Activated B cell treated with CpG ODN at 0.5 μM for 24 hours (primary cell): ENCODE measurements at places on chromosomes 1 and 21.

DNA sequence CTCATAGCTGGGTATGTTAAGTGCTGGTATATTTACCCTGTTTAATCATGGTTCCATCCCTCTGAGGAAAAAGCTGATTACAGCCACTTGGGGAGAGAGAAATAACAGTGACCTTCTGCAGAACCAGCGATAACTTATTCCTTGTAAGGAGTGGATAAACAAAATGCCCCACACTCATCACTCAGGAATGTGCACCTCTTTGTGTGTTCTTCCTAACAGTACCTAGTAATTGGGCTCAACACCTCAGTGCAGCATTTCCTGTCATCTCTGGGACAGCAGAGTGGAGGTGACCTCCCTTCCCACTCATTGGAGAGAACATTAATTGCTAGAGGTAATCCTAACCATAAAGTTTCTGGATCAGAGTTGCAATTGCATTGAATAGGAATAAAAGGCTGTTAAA lies 112.5 kb upstream of the F3 start:
- H3K4me3 ChIP-seq, result no peak overlapping the region
- H3K36me3 ChIP-seq, result no peaks in the 10 kb centered on the region
- no peak overlapping the region for H3K27ac ChIP-seq
- peaks cover 2% of the 10 kb centered on the region for H3K27me3 ChIP-seq

- peak; percentile 6 for DNase-seq
- no peak overlapping the region for H3K4me3 ChIP-seq
- H3K27me3 ChIP-seq, result no peaks in the 10 kb centered on the region
- H3K4me1 ChIP-seq, result no peaks in the 10 kb centered on the region
Observed at GRCh38 chr1:2980073-2980791, 41.0 kb upstream of the ACTRT2 start.

DNA sequence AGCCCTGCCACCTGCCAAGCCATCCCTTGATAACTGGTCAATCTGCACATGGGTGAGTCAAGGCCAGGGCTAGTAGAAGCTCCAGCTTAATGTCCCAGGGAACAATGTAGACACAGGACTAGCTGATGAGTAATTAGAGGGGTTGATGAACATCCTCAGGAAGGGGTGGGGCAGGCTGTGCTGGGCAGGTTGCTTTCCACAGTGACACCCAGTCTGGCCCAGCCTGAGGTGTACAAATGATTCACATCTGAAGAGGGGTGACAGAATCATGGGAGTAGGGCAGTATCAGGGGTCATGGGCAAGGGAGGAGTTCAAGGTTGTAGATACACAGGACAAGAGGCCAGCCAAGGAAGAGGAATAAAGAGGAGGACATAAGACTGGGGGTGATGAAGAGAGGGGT lies 4.3 kb downstream of the LPAR3 start:
- peaks cover 17% of the 10 kb centered on the region for H3K27me3 ChIP-seq
- no peak overlapping the region for H3K27ac ChIP-seq
- no peak for DNase-seq
- no peaks in the 10 kb centered on the region for H3K36me3 ChIP-seq
- peaks cover 6% of the 10 kb centered on the region for H3K4me1 ChIP-seq
- H3K4me3 ChIP-seq, result no peak overlapping the region

GRCh38 chr1:247386687-247387086 lies 29.3 kb upstream of the NLRP3 start:
- no peak overlapping the region for H3K27ac ChIP-seq
- no peak overlapping the region for H3K4me3 ChIP-seq
- H3K27me3 ChIP-seq, result peaks cover 7% of the 10 kb centered on the region
- DNase-seq, result no peak
- peaks cover 22% of the 10 kb centered on the region for H3K4me1 ChIP-seq
- no peaks in the 10 kb centered on the region for H3K36me3 ChIP-seq

DNA sequence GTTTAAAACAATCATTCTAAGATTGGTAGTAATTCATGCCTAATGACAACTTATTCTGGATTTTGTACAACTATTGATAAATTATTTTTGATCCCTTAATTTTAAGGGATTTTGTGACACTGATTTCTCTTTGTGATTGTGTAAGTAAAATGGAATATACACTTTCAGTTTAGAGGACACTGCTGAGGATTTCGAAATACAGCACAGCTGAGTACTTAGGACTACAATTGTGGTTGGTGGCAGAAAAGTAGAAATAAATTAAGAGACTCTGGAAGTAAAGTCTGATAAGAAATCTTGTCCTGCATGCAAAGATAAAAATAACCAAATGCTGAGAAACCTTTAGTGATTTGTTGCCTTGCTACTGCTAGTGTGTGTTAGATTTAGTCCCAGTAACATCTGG lies 40.0 kb downstream of the TYW3 start:
- H3K36me3 ChIP-seq, result no peaks in the 10 kb centered on the region
- no peak overlapping the region for H3K4me3 ChIP-seq
- H3K27ac ChIP-seq, result no peak overlapping the region
- H3K4me1 ChIP-seq, result no peaks in the 10 kb centered on the region
- H3K27me3 ChIP-seq, result no peaks in the 10 kb centered on the region

DNA sequence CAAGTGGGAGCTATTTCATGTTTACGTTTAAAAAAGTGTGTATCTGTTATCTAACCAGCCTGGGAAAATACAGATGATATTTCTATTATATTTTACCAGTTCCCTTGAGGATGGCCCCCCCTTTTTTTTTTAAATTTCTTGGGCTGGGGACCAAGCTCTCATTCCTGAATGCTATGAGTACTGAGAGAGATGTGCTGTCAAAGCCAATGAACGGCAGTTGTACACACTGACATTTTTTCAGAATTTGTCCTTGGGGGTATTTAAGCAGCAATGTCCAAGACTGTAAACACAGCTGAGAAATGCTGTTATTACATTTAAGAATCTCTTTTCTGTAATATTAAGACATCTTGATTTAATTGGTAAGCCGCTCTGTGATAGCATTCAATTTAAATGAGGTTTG lies 177.9 kb downstream of the ST6GALNAC3 start:
- no peaks in the 10 kb centered on the region for H3K27me3 ChIP-seq
- no peaks in the 10 kb centered on the region for H3K36me3 ChIP-seq
- H3K27ac ChIP-seq, result no peak overlapping the region
- peaks cover 5% of the 10 kb centered on the region for H3K4me1 ChIP-seq
- DNase-seq, result no peak

GRCh38 chr1:241666419-241666818 lies 14.3 kb downstream of the WDR64 start:
- no peaks in the 10 kb centered on the region for H3K36me3 ChIP-seq
- H3K4me1 ChIP-seq, result no peaks in the 10 kb centered on the region
- H3K27me3 ChIP-seq, result peaks cover 8% of the 10 kb centered on the region
- no peak overlapping the region for H3K27ac ChIP-seq
- DNase-seq, result no peak

DNA sequence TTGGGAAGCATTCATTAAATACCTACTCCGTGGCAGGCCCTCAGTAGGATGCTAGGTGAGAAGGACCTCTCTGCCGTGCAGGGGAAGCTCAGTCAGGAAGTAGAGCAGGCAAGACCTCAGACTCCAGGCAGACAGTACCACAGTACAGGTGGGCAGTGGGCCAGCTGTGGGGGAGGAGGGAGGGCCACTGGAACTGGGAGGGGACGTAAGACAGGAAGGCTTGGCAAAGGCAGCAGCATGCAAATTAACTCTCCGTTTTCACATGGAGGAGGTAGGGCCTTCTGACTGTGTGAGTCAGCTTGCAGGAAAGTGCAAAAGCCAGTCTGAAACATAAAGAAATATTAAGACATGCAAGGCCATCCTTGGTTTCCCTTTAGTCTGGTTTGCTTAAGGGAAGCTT lies 157.7 kb downstream of the TRIM33 start:
- H3K27ac ChIP-seq, result no peak overlapping the region
- H3K4me3 ChIP-seq, result no peak overlapping the region
- no peak for DNase-seq
- H3K4me1 ChIP-seq, result no peaks in the 10 kb centered on the region
- H3K36me3 ChIP-seq, result no peaks in the 10 kb centered on the region

DNA sequence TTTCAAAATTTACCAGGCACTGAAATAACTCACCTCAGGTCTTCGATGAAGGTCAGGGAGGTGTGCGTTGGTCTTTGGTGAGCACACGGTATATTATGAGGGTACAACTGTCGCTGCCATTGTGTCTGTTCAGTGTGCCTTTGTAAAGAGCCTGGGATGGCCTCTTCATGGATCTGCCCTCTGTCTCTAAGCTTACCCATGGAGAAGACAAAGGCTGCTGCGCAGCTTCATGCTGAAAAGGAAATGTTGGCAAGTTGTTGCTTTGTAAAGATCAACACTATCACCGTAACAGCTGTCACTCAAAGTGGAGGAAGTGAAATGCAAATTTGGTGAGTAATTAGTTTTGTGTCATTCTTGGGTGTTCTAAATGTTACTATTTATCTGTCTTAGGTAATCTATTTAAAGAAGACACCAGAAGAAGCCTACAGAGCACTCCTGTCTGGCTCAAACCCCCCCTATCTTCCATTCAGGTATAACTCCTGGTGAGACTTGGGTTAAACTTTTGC lies 71.6 kb downstream of the CDC14A start:
- H3K27me3 ChIP-seq, result no peaks in the 10 kb centered on the region
- peaks cover 15% of the 10 kb centered on the region for H3K36me3 ChIP-seq
- peak overlapping the region; percentile 76 for H3K27ac ChIP-seq
- H3K4me3 ChIP-seq, result peak overlapping the region; percentile 29
- DNase-seq, result no peak
- peaks cover 34% of the 10 kb centered on the region for H3K4me1 ChIP-seq

GRCh38 chr1:67792741-67793458 lies 40.4 kb downstream of the GNG12 start:
- H3K4me1 ChIP-seq, result no peaks in the 10 kb centered on the region
- no peak overlapping the region for H3K27ac ChIP-seq
- no peak overlapping the region for H3K4me3 ChIP-seq
- peaks cover 9% of the 10 kb centered on the region for H3K27me3 ChIP-seq
- H3K36me3 ChIP-seq, result no peaks in the 10 kb centered on the region

DNA sequence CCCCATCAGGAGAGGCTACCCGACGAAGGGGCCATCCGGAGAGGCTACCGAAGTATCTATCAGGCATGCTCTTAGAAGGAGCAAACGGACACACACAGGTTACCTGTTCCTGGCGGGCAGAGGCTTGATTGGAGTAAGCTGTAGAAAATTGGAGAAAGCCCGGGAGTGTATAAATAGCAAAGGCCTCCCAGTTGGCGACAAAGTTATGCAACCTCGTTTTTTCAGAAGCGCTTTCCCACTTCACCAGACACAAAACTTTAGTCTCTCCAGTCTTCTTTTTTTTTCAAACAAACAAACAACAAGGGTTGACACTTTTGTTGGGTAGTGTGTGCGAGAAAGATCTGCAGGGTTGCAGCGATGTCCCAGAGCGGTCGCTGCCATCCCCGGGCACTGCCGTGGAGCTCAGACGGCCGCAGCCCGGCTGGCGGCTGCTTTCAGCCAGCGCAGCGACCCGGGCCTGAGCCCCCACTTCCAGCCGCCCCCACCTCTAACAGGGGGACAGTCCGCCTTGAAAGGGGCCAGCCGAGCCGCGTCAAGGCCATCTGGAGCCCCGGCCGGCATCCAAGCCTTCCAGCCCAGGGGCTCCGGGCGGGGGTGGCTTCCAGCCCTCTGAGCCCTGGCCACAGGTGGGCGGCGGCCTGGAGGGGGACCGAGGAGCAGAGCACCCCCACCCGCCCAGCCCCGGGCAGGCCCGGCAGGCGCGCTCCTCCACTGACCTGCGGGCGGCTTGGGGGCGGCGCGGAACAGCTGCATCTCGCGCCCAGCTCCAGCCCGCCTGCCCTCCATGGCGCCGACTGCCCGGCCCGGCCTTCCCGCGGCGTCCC lies 616 bp downstream of the MCOLN3 start:
- H3K27me3 ChIP-seq, result peaks cover 46% of the 10 kb centered on the region
- peak; percentile 21 for DNase-seq
- H3K27ac ChIP-seq, result no peak overlapping the region
- no peaks in the 10 kb centered on the region for H3K36me3 ChIP-seq
- peak overlapping the region; percentile 42 for H3K4me3 ChIP-seq

DNA sequence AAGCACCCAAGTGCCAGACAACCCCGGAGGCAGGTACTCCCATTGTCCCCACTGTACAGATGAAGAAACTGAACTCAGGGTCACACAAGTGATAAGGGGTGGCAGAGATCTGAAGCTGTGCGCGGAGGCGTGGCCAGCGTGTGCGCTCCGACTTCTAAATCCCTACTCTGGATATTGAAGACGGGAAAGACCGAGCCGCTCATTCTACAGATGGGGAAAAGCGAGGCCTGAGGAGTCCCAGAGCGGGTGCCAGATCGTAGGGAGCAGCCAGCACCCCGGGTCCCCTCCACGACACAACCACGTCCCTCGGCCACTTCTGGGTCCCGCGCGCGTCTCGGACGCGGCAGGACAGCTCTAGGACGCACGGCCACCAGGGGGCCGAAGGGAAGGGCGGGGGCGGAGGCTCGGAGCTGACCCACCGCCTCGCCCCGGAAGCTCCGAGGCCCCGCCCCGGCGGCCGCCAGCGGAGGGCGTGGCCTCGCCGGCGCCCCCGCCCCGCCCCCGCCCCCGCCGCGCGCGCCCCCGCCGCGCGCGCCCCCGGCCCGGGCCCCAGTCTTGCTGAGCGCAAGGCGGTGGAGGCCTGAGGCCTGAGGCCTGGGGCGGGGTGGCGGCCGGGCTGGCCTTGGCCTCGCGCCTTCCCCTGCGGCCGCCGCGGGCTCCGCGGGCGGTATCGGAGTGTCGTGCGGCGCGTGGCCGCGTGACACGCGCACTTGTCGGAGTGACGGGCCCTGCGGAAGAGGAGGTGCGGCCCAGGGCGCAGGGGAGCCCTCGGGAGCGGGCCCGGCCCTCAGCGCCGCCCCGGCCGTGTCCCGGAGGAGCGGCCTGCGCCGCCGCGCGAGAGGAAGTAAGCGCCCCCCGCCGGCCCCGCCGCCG lies at the start of gene H6PD:
H6PD (plus strand) TSS at position 552 of the 873 bp plus-strand sequence. CDS start 10,161 bp downstream, outside the sequence.
- H3K27me3 ChIP-seq, result no peaks in the 10 kb centered on the region
- peaks cover 34% of the 10 kb centered on the region for H3K4me1 ChIP-seq
- peak within 1 kb of the TSS; percentile 94 for H3K27ac ChIP-seq
- H3K4me3 ChIP-seq, result peak within 1 kb of the TSS; percentile 92

DNA sequence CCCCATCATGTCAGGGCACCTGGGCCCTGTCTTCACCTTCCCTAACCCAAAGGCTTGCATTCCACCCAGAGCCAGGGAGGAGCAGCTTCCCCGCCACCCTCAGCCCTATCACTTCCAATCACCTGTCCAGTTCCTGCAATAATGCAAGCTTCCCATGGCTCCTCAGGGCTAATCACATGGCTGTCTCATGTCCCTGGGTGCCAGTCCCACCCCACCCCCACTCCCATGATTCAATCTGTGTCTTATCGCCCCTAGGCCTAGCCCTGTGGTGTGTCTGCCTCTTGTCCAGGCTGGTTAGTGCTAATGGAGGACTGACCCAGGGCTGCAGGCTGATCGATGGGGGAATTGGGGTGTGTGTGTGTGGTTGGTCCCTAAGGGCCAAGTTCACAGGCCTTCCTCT lies 11.0 kb upstream of the PEAR1 start:
- no peaks in the 10 kb centered on the region for H3K4me1 ChIP-seq
- no peaks in the 10 kb centered on the region for H3K36me3 ChIP-seq
- no peak overlapping the region for H3K4me3 ChIP-seq
- no peak overlapping the region for H3K27ac ChIP-seq
- peaks cover 46% of the 10 kb centered on the region for H3K27me3 ChIP-seq

GRCh38 chr1:227572752-227573151 lies 9.4 kb downstream of the ZNF678 start:
- no peaks in the 10 kb centered on the region for H3K27me3 ChIP-seq
- no peak for DNase-seq
- H3K36me3 ChIP-seq, result peaks cover 43% of the 10 kb centered on the region
- H3K27ac ChIP-seq, result no peak overlapping the region
- no peak overlapping the region for H3K4me3 ChIP-seq
